Left ventricle myocardium superior (tissue), 1 donor: ENCODE measurements at places on chromosomes 4 and X. TPM values are rescaled to one million over a fixed set of nuclear protein-coding genes. Genes with fewer than 3 reads are reported as not detected.

DNA sequence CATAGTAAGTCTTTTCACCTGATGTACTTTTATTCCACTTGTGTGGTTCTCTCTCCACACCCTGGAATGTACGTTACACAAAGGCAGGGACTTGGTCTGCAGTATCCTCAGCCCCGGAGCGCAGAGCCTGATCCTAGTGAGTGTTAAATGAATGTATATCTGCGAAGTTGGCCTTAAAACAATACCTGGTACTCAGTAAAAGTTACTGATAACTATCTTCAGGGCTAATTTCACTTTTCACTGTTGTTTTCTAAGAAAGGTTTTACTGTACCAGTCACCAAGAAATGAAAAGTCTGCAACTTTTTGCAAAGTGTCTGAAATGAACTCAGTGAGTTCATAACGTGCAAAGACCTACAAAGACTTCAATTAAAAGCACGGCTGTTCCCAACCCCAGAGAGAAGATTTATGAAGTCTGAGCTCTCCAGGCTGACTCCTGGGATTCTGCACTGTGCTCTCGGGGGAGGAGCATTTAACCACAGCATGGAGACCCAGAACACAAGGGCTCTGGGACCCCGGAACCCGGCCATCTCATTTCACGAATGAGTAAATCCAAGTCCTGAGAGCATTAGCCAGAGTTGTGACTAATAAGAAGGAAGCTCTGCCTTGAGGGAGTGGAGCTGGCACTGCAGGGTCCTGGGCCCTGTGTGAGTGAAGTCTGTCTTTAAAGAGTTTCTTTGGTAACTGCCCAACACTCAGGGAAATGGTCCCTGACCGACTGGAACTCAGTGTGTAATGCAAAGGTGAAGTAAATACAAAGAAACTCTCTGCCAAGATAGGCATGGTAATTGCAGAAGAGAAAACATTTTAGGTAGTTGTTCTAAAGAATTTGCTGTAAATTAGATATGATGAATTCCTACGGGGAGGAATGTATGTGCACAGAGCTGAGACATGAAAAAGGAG is 165.8 kb downstream of the NSUN7 start:
- DNase-seq, result no peak

DNA sequence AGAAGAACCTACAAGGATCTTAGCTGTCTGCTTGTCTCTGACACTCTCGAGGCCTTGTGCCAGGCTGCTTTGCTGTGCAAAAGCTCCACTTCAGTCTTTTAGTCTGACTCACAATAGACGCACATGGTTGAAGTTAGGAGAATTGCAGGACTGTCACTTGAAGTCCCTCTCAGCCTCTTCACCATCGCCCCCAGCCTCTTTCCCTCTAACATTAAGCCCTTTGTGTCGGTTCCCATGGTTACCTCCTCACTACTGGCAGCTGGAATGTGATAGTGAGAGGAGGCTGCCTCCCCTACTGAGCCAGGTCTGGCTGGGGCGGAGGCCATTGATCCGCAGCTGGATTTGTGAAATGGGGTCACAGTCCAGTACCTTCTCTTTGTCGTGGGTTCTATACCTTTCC is 201.8 kb downstream of the SOWAHB start:
- DNase-seq, result no peak

DNA sequence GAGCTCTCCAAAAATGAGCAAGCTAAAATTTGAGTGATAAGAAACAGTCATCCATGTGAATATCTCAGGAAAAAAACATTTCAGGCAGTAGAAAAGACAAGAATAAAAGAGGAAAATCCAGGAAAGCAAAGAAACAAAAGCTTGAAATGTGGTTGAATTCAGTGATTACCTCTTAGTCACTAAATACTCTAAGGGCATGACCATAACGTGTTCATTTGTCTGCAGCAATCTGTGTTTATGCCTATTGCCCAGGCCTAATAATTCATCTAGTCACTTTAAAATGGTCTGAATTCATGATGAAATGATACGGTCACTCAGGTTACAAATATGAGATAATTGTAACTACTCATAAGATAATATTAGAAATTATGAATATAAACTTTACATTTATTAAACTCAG is 837.9 kb downstream of the STPG2 start:
- DNase-seq, result no peak

GRCh38 chrX:47222751-47223350 is 4.4 kb downstream of the CDK16 start:
- DNase-seq, result no peak

DNA sequence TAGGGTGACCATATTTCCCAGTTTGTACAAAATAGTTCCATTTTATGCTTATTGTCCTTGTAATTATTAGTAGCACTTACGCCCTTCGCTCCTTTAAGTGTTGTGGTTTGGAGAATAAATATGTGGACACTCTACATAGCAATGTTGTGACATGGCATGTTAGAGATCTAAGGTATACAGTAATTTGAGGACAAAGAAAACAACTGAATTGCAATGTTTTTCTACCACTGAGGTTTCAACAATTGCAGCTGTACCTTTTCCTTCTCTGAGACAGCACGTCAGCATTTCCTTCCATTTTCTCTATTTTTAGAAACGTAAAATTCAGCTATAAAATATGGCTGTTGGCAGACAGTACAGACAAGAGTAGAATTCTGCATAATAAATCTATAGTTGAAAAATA is 323.1 kb downstream of the MAPK10 start:
- no peak for DNase-seq

Gene HTN1
- total RNA-seq, result not detected

Gene POU4F2
- total RNA-seq, result not detected

Gene PABPC1L2A
- total RNA-seq, result not detected
